ENCODE measurements at places on chromosomes 16 and 17. TPM values are rescaled to one million over a fixed set of nuclear protein-coding genes. Genes with fewer than 3 reads are reported as not detected.

The TRAP1 gene
- 97.3 TPM for total RNA-seq

The MAZ gene
- total RNA-seq = 369 TPM

The NEUROD2 gene
- 6.3 TPM for total RNA-seq

The RCVRN gene
- not detected for total RNA-seq

The ACSF3 gene
- 29.3 TPM for total RNA-seq

The SLC6A2 gene
- not detected for total RNA-seq

The ZNF205 gene
- 31.6 TPM for total RNA-seq

The PMFBP1 gene
- total RNA-seq = 13.1 TPM

The PRSS33 gene
- 0.39 TPM for total RNA-seq

The HOXB7 gene
- 0.64 TPM for total RNA-seq

The WSCD1 gene
- total RNA-seq = 35.6 TPM

The IL17C gene
- total RNA-seq = not detected

The C1QTNF1 gene
- 0.15 TPM for total RNA-seq

The GAST gene
- not detected for total RNA-seq

The RARA gene
- 26.2 TPM for total RNA-seq

The CCDC78 gene
- 18.9 TPM for total RNA-seq

The MT1A gene
- total RNA-seq = not detected

The SDR42E2 gene
- not detected for total RNA-seq

The TP53TG3F gene
- not detected for total RNA-seq

The NLK gene
- total RNA-seq = 33.8 TPM

The SLC46A1 gene
- total RNA-seq = 6.3 TPM

The HOXB8 gene
- not detected for total RNA-seq

The ADAD2 gene
- not detected for total RNA-seq

The ZP2 gene
- not detected for total RNA-seq

The CDC6 gene
- total RNA-seq = 4.7 TPM
